ENCODE measurements at places on chromosomes 4 and X.

DNA sequence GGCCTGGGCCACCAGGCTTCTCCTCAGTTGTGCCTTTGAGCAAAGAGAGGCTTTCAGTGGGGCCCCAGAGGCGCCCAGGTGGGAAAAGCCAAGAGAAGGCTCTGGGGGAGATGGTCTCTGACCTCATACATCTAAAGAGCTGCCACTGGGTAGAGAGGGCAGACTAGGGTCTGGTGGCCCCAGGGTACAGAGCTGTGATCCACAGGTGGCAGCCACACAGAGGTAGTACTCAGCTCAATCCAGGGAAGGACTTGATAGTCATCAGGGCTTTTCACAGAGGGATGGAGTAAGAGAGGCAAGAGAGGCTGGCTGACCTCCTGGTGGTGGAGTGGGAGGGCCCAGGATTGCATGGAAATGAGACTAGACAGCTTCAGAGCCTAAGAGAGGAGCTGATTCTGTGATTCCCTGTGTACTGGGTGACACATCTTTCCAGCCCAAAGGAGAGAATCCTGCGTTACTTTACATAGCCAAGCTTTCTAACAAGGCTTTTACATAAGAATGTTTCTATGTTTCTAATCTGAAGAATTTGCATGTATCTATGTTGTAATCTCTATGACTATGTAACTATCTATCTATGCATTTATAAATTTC is 53.2 kb upstream of the PJA1 start:
- DNase-seq, result no peak

DNA sequence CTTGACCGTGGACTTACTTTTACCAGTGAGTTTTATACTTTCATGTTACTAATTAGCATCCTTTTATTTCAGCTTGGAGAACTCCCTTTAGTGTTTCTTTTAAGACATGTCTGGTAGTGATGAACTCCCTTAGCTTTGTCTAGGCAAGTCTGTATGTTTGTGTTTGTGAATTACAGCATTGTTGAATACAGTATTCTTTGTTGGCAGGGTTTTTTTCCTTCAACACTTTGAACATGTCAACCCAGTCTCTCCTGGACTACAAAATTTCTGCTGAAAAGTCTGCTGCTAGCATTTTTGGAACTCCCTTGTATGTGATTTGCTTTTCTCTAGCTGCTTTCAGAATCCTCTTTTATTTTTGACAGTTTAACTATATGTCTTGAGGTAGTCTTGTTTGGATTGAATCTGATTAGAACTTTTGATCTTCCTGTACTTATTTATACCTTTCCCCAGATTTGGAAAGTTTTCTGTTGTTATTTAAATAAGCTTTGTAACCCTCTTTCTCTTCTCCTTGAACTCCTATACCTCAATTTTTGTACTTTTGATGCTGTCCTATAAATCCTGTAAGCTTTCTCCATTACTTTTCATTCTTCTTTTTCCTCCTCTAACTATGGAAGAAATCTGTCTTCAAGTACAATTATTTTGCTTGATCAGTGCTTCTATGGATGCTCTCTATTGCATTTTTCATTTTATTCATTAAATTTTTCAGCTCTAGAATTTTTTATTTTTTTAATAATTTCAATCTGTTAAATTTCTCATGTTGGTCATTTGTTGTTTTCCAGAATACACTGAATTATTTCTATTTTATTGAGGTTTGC is 14.1 kb downstream of the PAPSS1 start:
- no peak for DNase-seq

DNA sequence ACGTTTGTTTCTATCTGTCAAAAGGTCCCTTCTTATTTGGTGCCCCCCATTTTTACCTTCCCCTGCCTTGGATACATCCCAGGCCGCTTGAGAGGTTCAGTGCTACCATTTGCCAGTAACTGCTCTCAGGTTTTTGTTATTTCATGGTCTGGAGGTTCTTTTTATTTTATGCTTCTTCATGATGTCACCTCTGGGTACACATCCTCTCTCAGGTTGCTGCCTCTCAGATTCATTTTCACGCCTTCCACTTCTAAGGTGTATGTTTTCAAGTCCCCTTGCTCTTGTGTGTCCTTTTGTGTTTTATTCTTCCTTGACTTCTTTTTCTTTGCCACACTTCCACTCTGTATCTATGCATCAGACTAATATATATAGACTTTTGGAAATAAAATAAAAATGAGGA is 640.1 kb upstream of the AADAT start:
- DNase-seq, result no peak

DNA sequence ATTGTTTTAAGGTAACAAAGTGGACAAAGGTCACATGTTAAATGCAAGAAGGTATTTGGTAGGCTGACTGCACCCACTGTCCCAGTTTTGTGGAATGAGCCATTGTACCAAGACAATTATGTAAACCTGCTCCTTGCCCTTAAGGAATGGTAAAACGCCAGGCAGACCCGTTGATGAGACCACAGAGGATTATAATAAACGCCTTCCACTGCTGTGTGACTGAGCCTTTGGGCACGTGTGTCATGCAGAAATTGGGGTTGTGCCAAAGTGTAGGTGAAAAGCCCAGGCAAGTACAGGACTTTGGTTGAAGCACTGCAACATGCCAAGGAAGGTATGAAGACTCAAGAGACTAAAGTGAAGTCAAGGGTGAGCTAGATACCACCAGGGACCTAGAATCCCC is 59.7 kb downstream of the LRRC66 start:
- no peak for DNase-seq

GRCh38 chrX:135327299-135327698 is 18.0 kb downstream of the ETDC start:
- DNase-seq, result no peak

DNA sequence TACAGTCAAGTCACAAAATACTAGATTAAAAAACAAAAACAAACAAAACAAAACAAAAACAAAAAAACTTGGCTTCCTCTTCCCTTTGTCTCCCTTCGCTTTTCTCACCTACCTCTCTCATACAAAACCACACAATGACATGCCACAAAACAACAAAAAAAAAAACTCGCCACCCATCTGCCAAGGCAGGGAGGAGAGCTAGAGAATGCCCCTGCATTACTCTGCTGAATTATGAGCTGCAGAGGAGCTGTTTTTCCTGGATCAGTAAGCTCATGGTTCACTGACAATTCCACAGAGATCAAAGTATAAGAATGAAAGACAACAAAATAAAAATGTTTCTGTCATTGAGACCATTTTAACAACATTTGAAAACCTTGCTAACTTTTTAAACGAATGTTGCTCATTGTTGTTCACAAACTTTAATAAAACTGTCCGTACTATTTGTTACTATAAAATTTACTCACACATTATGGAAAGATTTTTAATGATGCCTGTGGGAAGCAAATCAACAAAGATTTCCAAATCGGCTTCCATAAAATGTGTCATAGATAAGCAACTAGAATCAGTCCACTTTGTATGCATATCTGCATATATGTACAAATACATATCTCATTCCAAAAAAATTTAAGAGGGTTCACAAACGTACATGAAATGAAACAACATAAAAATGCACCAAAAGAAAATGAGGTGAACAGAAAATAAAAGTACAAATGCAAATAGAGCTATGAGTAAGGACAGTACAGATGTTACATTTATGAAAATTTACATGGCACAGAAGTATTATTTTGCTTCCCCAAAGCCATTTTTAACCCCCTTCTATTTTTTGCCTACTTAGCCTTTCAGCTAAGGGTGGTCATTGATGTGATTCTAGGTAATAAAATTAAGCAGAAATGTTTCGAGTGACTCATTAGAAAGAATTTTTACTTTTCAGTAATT is 252.4 kb upstream of the FAT4 start:
- no peak for DNase-seq

DNA sequence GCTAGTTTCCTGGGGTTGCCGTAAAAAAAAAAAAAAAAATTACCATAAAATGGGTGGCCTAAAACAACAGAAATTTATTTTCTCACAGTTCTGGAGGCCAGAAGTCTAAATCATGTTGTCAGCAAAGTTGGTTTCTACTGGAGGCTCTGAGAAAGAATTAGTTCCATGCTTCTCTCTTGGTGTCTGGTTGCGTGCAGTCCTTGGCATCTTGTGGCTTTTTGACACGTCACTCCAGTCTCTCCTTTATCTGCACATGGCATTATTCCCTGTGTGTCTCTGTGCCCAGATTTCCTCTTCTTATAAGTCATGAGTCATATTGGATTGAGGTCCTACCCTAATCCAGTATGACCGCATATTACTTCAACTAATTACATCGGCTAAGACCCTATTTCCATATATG is 38.7 kb downstream of the SPATA4 start:
- no peak for DNase-seq

GRCh38 chr4:108730579-108730978 is 32.3 kb downstream of the ETNPPL start:
- DNase-seq, result no peak

- DNase-seq, result no peak
Measured at GRCh38 chr4:147975933-147976928, 244.3 kb downstream of the ARHGAP10 start.

- DNase-seq, result no peak
Measured at GRCh38 chrX:107707866-107708265, 67.7 kb downstream of the TSC22D3 start.

DNA sequence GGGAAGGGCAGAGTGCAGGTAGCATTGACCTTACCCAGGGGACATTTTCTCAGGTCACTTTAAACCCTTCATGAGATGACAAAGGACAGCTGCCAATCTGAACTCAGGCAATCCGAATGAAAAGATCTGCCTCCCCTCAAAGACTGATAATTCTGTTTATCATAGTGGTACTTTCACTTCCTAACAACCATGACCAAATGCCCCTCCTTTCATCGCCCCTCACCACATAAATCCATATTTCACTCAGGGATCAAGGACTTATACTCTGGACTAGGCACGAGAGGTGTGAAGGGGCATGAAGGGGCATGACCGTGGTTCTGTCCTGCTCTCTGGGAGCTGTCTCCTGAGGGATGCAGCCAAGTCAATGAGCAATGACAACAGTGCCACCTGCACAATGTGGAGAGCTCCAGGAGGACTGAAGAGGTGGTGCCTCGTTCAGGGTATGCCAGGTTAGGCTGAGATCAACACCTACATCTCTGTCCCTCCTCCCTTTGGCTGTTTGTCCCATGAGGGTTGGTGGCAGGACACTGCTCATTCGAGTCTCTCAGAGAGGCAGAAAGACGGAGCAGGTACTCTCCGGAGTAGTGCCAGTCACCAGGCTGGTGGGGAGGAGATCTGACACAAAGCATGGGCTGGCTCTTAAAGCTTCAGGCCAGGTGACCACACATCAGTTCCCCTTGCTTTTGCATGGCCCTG is 12.5 kb downstream of the HS3ST1 start:
- DNase-seq, result no peak

DNA sequence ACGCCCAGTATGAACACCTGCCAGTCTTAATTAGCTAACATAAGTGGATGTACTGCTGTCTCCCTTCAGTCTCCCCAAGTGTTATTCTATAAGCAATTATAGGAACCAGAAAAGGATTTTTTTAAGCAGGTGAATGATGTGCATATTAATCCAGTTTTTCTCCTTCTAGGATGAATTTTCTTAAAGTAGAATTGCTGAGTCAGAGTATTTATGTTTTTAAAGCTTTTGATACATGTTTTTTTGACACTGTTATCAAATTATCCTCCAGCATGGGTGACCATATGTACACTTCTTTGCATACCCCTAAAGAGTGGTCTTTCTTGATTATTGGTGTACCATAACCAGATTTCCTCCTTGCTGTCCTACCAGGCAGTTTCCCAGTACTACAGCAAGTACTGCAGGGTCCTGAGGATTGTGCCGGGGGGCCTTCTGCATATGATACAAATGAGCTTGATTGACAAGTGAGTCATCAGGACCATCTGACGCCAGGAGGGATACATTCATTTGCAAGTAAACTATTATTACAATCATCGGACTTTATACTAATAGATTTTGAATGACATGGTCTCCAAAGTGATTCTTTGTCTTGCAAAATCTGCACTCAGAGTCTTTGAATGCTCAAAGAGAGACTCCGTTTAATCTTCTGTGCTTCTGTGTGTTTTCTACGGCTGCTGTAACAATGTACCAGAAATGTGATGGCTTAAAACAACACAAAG is 10.7 kb upstream of the PCYT1B start:
- DNase-seq, result no peak

- no peak for DNase-seq
Measured at GRCh38 chr4:94457692-94458106, 6.0 kb downstream of the PDLIM5 start.

DNA sequence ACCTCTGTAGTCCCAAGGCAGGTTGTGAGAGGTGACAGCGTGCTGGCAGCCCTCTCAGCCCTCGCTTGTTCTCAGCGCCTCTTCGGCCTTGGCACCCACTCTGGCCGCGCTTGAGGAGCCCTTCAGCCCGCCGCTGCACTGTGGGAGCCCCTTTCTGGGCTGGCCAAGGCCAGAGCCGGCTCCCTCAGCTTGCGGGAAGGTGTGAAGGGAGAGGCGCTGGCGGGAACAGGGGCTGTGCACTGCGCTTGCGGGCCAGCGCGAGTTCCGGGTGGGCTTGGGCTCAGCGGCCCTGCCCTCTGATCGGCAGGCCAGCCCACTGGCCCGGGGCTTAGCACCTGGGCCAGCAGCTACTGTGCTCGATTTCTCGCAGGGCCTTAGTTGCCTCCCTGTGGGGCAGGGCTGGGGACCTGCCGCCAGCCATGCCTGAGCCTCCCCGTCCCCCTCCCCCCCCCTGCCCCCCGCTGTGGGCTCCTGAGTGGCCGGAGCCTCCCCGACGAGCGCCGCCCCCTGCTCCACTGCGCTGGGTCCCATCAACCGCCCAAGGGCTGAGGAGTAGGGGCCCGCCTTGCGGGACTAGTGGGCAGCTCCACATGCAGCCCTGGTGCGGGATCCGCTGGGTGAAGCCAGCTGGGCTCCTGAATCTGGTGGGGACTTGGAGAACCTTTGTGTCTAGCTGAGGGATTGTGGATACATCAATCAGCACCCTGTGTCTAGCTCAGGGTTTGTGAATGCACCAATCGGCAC is 347.6 kb downstream of the KLHL13 start:
- DNase-seq, result no peak

GRCh38 chr4:182925855-182926254 is 8.7 kb upstream of the DCTD start:
- DNase-seq, result no peak

- no peak for DNase-seq
Measured at GRCh38 chrX:146396409-146396808, 413.2 kb upstream of the CXorf51B start.

GRCh38 chrX:139834879-139835278 is 98.0 kb downstream of the ATP11C start:
- no peak for DNase-seq

GRCh38 chrX:154457491-154458115 is 478 bp upstream of the PLXNA3 start:
- DNase-seq, result peak; percentile 55

- no peak for DNase-seq
Measured at GRCh38 chr4:189081826-189082225, 858.8 kb upstream of the FRG1 start.
